Suprapubic skin (tissue), 4 donors: ENCODE measurements at places on chromosomes 7 and 10.

GRCh38 chr7:30069096-30069867, 41.1 kb downstream of the PLEKHA8 start:
- H3K4me1 ChIP-seq, result peaks cover 15% of the 10 kb centered on the region
- H3K27ac ChIP-seq, result no peak overlapping the region
- peaks cover 3% of the 10 kb centered on the region for H3K36me3 ChIP-seq
- no peak overlapping the region for H3K4me3 ChIP-seq

DNA sequence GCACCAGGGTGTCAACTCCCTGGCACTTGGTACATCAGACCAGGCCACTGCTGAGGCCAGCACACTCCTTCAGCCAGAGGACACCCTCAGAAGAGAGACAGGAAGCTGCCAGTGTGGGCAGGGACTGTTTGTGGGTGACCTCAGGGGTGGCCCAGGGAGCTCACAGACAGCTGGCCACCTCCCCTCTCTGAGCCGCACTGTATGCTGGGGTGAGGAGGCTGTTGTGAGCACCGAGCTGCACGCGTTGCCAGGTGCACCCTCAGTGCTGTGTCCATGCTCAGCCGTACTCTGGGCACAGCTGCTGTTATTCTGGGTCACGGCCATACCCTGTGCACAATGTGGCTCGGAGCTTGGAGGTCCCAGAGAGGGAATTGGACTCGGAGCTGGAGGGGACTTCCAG, 61.5 kb upstream of the NANOS1 start:
- H3K4me1 ChIP-seq, result peaks cover 4% of the 10 kb centered on the region
- no peak for DNase-seq
- no peaks in the 10 kb centered on the region for H3K36me3 ChIP-seq
- no peak overlapping the region for H3K27ac ChIP-seq
- H3K27me3 ChIP-seq, result no peaks in the 10 kb centered on the region

- DNase-seq, result no peak
- H3K4me1 ChIP-seq, result no peaks in the 10 kb centered on the region
- H3K4me3 ChIP-seq, result no peak overlapping the region
- no peaks in the 10 kb centered on the region for H3K36me3 ChIP-seq
- H3K27ac ChIP-seq, result no peak overlapping the region
These were observed 6.1 kb upstream of the PCBD1 start for GRCh38 chr10:70894416-70894815.

GRCh38 chr10:1605999-1606940, 131.1 kb downstream of the ADARB2 start:
- no peak overlapping the region for H3K4me3 ChIP-seq
- peaks cover 10% of the 10 kb centered on the region for H3K4me1 ChIP-seq
- H3K36me3 ChIP-seq, result no peaks in the 10 kb centered on the region
- peaks cover 27% of the 10 kb centered on the region for H3K27me3 ChIP-seq
- no peak for DNase-seq
- H3K27ac ChIP-seq, result no peak overlapping the region

GRCh38 chr7:44631458-44632115, 25.2 kb downstream of the OGDH start:
- H3K27ac ChIP-seq, result peak overlapping the region; percentile 43
- no peak for DNase-seq
- no peak overlapping the region for H3K4me3 ChIP-seq
- H3K4me1 ChIP-seq, result peaks cover 58% of the 10 kb centered on the region
- peaks cover 8% of the 10 kb centered on the region for H3K36me3 ChIP-seq

DNA sequence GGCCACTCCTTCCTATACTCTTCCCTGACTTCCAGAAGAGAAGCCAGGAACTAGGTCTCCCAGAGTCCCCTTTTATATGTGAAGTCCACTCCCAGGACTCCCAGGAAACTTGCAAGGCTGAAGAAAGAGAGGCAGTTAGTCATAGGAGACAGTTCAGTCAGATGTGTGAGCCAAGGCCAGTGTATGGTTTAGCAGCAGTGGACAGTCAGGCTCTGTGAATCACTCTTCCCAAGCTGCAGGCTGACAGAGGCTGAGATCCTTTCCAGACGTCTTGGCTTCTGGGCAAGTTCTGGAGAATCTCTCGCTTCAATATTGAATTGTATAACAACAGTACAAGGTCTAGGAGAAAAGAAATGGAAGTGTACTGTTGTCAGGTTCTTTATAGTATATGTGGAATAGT, 26.9 kb downstream of the BLVRA start:
- no peaks in the 10 kb centered on the region for H3K27me3 ChIP-seq
- no peak overlapping the region for H3K4me3 ChIP-seq
- DNase-seq, result no peak
- peaks cover 18% of the 10 kb centered on the region for H3K4me1 ChIP-seq

DNA sequence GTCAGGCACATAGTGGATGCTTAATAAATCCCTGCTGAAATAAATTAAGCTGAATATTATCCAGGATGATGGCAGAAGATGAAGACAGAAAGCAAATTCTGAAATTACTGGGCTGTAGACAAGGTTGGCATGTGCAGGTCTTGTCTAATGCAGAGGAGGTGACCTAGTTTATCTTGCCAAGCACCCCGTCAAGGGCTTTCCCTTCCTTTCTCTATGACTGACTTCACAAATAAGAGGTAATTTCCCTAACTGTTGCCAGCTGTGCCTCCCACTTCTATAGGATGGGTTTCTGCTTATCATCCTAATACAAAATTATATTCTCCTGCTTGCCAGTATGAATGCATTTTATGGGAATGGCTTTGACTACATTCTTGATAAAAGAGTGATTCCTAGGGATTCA, 38.0 kb downstream of the LHFPL3 start:
- no peaks in the 10 kb centered on the region for H3K36me3 ChIP-seq
- no peak overlapping the region for H3K4me3 ChIP-seq
- H3K27me3 ChIP-seq, result no peaks in the 10 kb centered on the region
- DNase-seq, result no peak
- no peak overlapping the region for H3K27ac ChIP-seq
- H3K4me1 ChIP-seq, result no peaks in the 10 kb centered on the region

DNA sequence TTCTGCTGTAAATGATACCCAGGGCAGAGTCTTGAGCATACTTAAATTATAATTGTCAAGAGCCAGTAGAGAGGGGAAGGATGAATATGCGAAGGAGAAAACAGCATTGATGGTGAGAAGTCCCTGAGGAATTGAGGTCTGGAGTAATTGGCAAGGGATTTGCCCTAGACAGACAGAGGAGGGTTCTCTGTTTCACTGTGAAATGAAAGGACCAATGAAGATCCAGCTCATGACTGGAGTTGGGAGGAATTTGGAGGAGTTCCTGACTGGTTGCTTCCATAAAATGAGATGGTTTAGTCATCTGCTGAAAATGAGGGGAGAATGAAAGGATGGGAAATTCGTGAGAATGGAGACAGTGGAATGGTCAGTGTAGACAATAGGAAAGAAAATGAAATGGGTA, 6.8 kb downstream of the PRPF18 start:
- no peak overlapping the region for H3K27ac ChIP-seq
- no peak overlapping the region for H3K4me3 ChIP-seq
- H3K36me3 ChIP-seq, result peaks cover 10% of the 10 kb centered on the region
- DNase-seq, result no peak
- no peaks in the 10 kb centered on the region for H3K27me3 ChIP-seq
